ENCODE measurements at places on chromosomes 7 and 10.
A peak's percentile ranks its signal among the peaks of the same experiment; 100 is the strongest.

- DNase-seq, result no peak
Measured at GRCh38 chr10:83193026-83193425, 946.3 kb upstream of the GHITM start.

DNA sequence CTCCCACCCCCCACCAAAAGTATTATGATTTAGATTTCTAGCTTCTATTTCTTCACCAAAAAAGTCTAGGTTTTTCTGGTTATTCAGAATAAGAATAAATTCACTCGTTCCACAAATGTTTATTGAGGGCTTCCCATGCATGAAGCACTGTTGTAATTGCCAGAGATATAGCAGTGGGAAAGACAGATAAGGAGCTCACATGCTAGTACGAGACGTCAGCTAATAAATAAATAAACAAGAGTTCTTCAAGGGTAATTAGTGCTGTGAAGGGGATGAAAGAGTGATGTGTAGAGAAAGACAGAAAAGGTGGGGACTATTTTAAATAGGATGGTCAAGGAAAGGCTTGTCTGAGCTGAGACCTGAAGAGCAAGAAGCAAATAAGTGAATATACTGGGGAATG, 38.1 kb upstream of the SEPTIN7 start:
- peak; percentile 53 for DNase-seq

DNA sequence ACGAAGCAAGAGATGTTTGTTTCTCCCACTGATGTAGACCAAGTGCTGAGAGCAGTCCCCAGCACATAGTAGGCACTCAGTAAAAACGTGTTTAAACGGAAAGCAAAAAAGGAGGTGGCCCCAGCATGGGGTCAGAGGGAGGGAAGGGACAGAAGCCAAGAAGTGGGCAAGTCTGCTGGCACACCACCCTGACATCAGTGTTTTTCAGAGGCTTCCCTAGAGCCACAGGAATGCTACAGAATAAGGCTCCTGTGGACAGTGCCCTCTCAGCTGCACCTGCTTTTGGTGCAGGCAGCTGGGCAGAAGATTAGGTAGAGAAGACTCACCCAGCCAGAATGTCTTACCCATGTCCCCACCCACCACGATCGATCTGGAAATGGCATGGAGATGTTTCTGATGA, 8.3 kb upstream of the ANKRD1 start:
- DNase-seq, result no peak

DNA sequence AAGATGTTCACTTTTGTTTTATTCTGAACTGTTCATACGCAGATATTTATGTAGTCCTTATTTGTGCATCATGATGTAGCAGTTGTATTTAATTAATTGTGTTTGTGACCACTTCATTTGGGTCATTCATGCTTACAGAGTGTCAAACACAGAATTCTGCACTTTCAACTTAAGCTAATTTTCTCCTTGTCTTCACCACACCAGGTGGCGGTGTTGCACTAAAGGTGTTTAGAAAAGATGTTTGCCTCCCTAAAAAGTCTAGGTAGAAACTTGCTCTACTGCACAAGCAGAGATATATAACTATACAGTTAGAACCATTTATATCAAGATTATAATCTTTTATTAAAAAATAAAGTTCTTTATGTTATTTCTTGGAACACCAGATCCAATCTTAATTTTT, 1.3 kb upstream of the TAS2R38 start:
- DNase-seq, result peak; percentile 49

DNA sequence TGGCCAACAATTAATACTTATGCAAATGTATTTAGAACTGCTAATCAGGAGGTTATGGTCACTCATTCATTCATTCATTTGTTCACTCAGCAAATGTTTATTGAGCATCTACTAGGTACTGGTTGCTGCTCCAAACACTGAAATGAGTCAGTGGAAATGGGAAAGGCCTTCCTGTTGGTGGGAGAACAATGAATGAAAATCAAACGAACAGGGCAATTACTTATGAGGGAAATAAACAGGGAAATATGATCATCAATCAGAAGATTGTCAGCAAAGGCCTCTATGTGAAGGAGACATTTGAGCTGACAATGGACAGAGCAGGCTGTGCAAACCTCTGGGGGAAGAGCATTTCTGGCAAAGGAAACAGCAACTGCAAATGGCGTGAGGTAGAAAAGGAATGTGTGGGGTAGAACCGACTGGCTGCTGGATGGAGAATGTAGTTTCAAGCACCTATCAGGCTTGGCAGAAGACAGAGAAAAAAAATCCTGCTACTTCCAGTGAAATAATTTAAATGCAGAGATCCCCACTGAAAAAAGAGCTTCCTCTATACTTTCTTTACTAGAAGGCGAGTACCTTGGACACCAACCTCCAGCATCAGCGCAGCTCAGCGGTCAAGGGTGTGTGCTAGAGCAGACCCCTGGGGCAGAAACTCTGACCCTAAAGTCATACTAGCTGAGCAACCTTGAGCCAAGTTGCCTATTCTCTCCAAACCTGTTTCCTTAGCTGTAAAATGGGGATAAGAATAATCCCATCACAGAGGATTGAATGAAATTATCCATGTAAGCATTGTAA, 108.8 kb upstream of the EEPD1 start:
- no peak for DNase-seq

- DNase-seq, result no peak
Measured at GRCh38 chr7:96962221-96962885, 43.0 kb upstream of the DLX6 start.

- no peak for DNase-seq
Measured at GRCh38 chr7:22712999-22713398, 14.0 kb upstream of the IL6 start.

GRCh38 chr7:38550836-38551235, 80.3 kb downstream of the AMPH start:
- no peak for DNase-seq

GRCh38 chr7:22563621-22564241, 63.7 kb upstream of the STEAP1B start:
- no peak for DNase-seq

GRCh38 chr10:66455304-66455703, 470.5 kb upstream of the LRRTM3 start:
- no peak for DNase-seq

DNA sequence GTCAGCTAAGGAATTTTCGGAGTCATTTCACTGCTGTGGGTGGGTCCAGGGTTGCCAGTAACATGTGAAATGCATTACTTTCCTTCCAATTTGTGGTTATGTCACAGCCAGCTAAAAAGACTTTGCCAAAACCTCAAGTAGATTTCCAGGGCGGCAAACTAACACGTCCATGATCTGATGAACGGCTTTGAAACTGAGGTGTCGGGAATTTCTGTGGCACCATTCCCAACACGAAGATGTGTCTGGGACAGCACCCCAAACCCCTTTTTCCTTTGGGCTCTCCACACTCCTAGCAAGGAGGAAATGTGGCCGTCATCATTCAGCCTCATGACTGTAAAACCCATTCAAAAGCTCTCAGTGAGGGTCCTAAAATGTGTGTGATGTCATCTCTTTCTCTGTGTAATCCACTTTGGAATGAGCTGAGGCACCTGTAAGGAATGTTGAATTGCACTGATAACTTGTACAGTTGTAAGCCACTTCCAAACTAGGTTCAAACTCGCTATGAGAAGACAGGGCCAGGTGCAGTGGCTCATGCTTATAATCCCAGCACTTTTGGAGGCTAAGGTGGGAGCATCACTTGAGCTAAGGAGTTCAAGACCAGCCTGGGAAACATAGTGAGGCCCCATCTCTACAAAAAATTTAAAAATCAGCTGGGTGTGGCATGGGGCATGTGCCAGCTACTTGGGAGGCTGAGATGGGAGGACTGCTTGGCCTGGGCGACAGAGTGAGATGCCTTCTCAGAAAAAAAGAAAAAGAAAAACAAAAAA, 146.1 kb upstream of the FRMD4A start:
- peak; percentile 67 for DNase-seq

GRCh38 chr10:9561821-9562505, 1455.7 kb upstream of the CELF2 start:
- DNase-seq, result no peak

DNA sequence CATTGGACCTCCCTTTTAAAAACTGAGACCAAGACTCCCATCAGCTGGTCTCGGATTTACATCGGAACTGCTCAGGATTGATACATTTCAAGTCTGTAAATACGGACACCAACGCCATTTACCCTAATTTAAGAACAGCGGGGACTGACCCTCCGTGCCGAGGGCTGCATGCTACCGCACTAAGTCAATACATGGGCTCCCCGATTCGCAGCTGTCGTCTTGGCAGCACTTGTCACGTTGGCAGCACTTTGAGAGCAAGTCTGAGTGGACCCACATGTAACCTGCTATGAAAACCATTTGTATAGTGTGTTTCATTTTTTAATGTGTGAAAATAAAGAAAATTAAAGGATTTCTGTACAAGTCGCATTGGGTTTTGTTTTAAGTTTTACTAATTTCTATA, 83.4 kb downstream of the EZH2 start:
- no peak for DNase-seq

GRCh38 chr10:112839928-112840654, 110.0 kb upstream of the TCF7L2 start:
- DNase-seq, result no peak

DNA sequence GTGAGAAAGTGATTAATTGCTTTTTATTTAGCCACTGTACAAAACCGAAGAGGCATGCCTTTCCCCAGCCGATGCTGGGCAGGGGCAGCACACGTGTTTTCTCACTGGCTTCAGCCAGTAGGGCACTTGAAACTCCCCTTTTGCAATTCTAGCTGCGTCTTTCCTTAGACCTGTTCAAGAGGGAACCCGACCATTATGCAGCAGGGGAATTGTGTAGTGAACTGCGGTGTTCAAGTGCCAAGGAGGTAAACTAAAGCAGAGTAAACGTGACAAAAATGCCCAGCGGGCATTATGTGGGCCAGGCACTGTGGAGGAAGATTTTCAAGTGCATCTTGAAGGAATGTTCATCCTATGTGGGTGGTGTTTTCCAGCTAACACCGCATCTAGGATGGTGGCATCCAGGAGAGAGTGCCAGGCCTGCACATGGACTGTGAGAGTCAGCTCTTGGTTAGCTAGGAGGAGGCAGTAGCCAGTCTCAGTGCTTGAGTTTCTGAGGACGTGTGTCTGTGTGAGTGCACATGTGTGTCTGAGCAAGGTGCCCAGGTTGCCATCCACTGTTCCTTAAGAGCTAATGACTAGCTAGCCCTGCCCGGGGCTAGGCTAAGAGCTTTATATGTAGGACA, 3.3 kb downstream of the WIPF3 start:
- DNase-seq, result no peak

DNA sequence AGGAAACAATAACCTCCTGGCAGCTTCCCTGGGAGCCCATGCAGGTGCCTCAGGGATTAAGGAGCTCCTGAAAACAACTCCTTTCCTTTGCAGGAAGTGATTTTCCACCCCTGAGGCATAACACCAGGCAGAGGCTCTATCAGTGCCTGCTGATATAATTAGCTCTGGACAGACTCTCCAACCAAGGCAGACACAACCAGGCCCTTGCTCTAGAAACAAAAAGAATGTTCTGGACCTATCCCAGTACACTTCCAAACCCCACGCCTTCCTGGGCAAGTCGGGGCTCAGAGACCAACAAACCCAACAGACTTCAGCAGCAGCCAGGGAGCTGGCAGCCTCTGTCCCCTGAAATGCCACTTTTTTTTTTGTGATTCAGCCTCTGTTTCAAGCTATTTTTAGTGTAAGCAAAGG, 247.1 kb downstream of the KCNMA1 start:
- peak; percentile 29 for DNase-seq

DNA sequence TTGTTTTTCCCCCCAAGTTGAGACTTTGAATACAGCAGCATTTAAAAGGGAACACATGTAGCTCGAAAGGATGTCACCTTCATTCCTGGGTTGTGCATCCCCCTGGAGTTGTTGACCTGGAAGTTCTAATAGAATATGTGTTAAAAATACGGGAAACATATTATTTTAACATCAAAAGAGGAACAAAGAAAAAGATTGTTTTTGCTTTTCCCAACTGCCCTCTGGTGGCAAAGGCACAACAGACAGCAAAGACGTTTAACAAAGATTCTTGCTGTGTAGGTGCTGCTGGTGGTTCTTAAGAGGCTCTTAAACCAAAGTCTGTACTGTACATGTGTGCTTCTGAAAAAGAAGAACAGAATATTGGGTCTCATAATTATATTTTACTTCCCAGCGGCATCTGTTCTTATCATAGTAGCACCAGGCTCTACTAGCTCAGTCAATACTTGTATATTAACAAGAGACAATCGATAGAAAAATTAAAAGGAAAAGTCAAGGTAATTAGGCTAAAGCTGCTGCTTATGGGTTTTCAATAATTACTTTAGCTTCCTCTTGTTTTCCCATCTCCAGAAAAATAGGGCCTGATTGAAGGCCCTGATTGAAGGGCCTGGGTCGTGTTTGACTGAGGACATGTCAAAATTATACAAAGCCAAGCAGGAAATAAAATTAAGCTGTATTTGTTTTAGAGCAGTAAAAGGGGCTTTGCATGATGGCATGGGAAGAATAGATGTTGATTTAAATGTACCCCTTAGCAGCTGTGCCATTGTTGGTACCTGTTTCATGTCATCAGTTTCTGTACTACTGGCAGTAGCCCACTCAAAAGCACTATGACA, 384.2 kb upstream of the LRGUK start:
- peak; percentile 58 for DNase-seq

GRCh38 chr7:43318188-43318770, 205.8 kb downstream of the HECW1 start:
- no peak for DNase-seq

GRCh38 chr10:100345570-100346330, 1.3 kb upstream of the SCD start:
- peak; percentile 82 for DNase-seq

DNA sequence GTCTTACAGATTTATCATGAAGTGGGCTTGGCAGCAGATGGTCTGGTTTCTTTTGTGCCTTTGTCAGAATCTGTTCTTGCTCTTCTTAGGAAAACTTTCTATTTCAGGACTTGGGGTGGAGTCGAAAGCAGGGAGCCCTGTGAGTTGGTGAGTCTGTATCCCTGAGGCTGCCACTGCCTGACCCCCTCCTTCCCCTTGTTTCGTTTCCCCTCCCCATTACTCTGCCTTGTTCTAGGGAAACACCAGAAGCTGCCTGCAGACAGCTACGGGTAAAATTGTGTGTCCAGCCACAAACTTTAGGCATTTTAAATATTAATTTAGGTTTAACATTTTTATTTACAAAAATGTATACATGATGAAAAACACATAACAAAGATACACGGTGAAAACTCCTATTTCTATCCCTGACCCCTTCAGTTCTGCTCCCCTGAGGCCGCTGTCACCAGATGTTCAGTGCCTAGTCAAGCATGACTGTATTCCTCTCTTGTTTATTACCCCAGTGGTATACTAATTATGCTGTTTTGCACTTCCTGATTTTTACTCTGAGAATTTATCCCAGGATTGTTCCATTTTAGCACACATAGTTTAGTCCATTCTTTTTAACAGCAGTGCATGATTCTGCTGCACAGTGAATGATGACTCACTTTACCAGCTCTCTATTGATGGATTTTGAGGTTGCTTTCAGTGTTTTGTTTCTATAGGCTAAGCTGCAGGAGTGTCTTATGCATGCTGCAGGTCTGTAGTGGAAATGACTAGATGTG, 9.1 kb downstream of the TSPAN14 start:
- no peak for DNase-seq

GRCh38 chr7:81195033-81195432, 276.2 kb upstream of the SEMA3C start:
- DNase-seq, result peak; percentile 49

- peak; percentile 24 for DNase-seq
Measured at GRCh38 chr7:102859084-102859798, 53.6 kb upstream of the LRRC17 start.

- no peak for DNase-seq
Measured at GRCh38 chr10:17415046-17415658, 39.2 kb downstream of the ST8SIA6 start.

Measured in cardiac fibroblast (primary cell).